ENCODE measurements at places on chromosomes 12 and 14.

- no peak for DNase-seq
Observed at GRCh38 chr14:28773176-28773575, 6.6 kb downstream of the FOXG1 start.

GRCh38 chr12:48156652-48157017, 680 bp downstream of the ASB8 start:
- no peak for DNase-seq

GRCh38 chr12:12003609-12004008, 67.1 kb upstream of the BCL2L14 start:
- DNase-seq = no peak

GRCh38 chr12:98803468-98804209, 158.5 kb downstream of the APAF1 start:
- no peak for DNase-seq

DNA sequence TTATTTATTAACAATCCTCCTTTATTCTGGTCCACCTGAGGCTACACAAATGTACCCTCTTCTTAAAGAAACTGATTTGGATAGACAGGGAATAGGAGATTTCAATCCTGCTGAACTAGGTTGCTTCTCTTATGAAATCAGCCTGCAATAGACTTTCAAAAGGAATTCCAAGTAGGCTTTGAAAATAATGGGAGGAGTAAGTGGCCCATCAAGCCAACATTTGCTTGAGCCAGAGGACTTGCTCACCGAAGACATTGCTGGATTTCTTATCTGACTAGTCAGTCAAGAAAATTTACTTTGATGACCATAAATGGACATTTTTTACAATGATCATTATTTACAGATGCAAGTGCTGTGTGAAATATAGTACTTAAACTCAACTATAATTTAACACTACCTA, 82.8 kb upstream of the RASSF8 start:
- DNase-seq = no peak

DNA sequence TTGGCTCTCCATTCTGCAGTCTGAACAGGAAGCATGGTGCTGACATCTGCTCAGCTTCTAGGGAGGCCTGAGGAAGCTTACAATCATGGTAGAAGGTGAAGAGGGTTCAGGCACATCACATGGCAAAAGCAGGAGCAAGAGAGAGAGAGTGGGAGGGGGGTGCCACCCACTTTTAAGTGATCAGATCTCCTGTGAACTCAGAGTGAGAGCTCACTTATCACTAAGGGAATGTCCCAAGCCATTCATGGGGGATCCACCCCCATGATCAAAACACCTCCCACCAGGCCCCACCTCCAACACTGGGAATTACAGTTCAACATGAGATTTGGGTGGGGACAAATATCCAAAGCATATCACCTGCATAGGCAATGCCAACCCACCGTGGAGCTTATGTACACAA, 9.8 kb upstream of the GNG2 start:
- DNase-seq = no peak

- no peak for DNase-seq
Observed at GRCh38 chr14:22488522-22489243, 100.3 kb downstream of the DAD1 start.

DNA sequence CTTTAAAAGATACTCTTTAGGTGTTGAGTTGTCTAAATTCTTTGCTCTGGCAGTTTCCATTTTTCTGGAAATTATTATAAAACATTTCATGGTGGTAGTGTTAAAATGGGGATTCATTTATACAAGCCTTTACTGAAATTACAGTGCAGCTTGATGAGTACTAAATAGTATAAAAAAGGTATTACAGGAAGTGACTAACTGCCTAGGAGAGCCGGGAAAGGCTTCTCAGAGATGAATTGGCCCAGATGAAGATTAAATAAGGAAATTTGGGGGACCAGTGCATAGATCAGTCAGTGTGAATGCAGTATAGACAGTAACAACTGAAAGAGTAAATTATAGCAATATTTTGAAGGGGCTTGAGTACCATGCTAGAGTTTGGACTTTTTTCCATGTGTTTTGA, 7.5 kb downstream of the PSMA6 start:
- DNase-seq = no peak

DNA sequence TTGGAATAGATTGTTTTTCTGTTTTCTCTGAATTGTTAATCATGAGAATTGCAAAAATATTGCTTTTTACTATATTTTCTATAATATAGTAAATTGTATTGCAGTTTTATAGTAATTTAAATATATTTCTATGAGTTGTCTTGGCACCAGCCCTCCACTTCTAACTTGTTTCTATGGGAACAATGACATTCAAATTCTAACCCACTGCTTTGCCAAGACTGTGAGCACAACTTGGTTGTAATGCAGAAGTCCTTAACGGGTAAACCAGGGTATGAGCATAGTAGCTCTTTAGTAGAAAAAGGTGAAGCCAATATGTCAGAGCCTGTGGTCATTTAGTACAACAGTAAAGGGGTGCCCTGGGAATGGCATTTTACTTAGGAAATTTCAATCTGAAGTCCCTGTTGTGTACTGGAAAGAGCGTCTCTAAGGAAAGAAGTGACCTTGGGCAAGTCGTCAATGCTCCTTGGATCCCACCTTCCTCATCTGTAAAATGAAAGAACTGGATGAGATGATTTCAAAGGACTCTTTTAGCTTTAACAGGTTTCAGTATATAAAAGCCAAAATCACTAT, 283.3 kb downstream of the ATP23 start:
- DNase-seq = no peak

DNA sequence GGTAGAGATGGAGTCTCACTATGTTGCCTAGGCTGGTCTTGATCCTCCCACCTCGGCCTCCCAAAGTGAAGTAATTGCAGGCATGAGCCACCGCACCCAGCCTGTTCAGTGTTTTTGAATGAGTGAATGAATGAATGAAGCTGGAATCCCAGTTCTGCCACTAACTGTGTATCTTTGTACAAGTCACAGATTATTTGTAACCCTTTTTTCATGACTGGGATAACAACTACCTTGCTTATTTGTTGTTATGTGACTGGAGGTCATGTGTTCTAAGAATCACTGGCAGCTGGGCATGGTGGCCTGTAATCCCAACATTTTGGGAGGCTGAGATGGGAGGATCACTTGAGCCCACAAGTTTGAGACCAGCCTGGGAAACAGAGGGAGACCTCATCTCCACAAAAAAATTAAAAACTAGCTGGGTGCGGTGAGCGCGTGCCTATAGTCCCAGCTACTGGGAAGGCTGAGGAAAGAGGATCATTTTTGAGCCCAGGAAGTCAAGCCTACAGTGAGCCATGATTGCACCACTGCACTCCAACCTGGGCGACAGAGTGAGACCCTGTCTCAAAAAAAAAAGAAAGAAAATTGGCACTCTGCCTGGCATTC, 13.3 kb upstream of the NUMB start:
- no peak for DNase-seq

GRCh38 chr14:35878272-35879150, 52.4 kb downstream of the BRMS1L start:
- no peak for DNase-seq

DNA sequence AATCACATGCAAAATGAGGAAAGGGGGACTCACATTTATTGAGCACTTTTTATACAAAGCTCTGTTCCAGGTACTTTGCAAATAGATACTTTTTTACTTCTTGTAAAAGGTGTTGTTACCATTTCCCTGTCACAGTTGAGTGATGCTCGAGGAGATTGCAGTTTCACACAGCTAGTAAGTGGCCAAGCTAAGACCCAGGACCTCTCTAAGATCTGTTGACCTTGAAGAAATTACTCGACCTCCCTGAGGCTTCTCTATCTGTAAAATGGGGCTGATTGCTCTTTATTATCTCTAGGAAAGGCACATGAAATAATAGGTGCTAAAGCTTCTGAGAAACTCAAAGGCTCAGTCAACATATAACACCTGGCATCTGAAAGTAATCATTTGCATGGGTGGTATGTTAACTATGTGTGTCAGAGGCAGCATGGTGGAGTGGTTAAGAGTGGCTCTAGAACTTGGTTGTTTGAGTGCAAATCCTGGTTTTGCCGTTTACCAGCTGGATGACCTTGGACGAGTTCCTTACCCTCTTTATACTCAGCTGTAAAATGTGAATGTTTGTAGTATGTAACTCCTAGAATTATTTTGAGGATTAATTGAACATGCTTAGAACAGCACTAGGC, 41.5 kb downstream of the IFT81 start:
- DNase-seq = no peak

- no peak for DNase-seq
Observed at GRCh38 chr14:105694961-105695360, 168.6 kb downstream of the TMEM121 start.

DNA sequence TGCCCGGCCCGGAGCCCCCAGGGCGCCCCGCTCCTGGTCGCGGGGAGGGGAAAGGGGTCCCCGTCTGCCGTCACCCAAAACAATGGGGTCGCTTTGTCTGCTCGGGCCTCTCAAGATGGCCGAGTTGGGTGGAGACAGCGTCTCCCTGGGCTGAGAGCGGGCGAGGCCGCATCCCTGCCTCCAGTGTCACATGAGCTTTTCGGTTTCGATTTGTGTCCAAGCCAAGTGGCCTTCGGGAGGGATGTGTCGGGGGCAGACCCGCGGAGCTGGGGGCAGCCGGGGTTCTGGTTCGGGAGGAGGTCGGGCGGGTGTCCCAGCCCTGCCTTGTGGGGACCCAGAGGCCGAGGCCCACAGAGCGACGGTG, 790 bp downstream of the DYNC1H1 start:
- peak; percentile 56 for DNase-seq

DNA sequence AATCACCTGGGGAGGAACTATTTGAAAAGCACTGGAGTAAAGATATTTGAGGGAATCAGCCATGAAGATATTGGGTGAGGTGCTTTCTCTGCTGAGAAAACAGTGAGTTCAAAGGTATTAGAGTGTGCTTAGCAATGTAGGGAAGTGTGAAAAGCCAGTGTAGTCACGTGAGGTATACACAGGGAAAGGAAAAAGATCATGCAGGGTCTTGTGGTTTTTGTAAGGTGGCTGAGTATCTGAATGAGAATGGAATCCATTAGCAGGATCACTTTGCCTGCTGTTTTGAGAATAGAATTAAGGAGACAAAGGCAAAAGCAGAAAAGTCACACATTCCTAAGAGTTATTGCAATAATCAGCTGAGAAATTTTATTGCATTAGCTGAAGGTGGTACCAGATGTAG, 193.0 kb downstream of the PIK3C2G start:
- DNase-seq = no peak

DNA sequence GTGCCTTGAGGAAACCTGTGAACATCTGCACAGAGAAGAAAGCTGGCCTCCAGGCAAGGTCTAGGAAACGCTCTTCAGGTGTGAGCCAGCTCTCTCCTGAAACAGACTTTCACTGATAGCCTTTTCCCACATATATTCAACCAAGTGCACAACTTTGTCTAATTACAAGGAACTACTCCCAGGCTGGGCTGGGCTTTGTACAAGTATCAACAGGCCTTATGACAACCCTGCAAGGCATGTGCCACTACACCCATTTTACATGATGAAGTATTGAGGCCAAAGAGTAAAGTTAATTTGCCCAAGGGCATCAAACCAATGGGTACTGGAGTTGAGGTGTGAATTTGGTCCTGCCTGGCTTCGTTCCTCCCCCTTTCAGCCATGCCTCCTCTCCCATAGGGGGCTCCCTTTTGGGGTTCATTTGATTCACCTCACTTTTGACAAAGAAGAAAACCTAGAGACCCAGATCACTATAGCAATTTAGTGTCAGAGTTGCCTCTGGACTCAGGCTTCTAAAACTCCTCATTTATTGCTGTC, 2.1 kb downstream of the CSRP2 start:
- no peak for DNase-seq

- DNase-seq = no peak
Observed at GRCh38 chr12:122029620-122030423, 8.1 kb downstream of the BCL7A start.

DNA sequence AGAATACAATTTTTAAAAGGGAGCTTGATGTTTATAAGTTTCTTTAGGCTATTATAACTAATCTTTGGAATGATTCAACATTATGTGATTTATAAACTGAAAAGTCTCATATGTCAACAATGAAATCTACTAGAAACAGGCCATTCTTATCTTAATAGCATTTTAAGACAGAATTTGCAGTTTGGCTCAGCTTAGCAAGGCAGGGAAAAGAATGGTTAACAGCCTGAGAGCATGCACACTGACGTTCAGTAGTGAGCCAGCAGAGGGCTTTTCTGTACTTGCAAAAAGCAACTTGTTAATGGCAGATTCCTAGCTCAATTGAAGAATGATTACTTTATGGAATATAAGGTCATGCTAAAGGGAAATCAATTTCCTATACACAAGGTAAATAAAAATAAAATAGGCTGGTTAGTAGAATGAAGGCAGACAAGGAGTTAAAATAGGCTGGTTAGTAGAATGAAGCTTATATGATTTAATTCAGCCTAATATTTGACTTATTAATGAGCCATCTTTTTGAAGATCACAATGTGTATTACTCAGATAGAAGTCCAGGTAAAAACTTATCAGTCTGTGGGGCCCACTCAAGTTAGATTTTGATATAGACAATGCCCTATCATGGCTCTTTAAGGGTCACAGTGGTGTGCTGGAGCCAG, 95.9 kb downstream of the OTOGL start:
- no peak for DNase-seq

GRCh38 chr12:30095511-30095910, 311.8 kb upstream of the TMTC1 start:
- no peak for DNase-seq

Measured in NCI-H2107 (cell line).